GM13977 (cell line): ENCODE measurements at places on chromosomes 11 and 22.

- DNase-seq, result no peak
Observed at GRCh38 chr11:133955945-133956421, 785 bp downstream of the IGSF9B start.

GRCh38 chr11:19026862-19027261 lies 33.7 kb downstream of the MRGPRX2 start:
- DNase-seq, result no peak

- DNase-seq, result no peak
Observed at GRCh38 chr11:122131126-122131525, 15.1 kb upstream of the BLID start.

DNA sequence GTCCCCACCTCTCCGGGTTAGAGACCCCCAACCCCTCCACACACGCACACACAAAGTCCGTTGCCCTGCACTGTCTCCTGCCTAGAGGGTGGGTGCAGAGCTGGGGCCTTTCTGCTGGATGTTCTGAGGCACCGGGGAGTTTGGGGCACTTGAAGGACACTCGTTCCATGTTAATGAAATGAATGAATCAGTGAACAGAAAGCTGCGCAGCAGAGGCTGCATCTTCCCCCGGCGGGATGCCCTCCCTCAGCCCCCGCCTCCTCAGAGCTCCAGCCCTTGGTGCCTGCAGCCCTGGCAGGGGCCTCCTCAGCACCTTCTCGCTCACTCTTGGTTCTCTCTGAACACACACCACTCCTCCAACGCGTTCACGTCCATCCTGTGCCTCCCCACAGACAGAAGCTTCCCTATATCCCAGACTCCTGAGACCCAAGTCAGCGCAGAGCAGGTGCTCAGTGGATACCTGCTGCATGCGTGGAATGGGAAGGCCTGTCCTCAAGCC lies 611.9 kb downstream of the TBC1D22A start:
- no peak for DNase-seq

- no peak for DNase-seq
Observed at GRCh38 chr22:42069801-42070516, 653 bp downstream of the NAGA start.

DNA sequence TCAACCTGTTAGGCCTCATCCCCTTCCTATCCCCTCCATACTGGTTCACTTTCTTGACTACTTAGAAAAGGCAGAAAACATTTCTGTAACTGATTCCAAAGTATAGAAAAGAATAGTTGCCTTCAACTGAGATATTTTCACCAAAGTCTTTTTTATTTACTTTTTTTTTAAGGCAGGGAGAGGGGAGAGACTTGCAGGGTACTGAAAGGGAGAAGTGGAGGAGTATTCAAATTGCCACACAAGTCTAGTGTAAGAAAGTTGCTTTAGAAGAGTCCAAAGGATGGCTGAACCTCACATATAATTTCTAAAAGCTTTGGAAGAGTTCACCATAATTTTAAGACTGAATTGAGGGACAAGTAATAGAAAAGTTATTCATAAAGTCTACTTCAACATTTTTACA lies 6.3 kb downstream of the PHF21A start:
- no peak for DNase-seq

DNA sequence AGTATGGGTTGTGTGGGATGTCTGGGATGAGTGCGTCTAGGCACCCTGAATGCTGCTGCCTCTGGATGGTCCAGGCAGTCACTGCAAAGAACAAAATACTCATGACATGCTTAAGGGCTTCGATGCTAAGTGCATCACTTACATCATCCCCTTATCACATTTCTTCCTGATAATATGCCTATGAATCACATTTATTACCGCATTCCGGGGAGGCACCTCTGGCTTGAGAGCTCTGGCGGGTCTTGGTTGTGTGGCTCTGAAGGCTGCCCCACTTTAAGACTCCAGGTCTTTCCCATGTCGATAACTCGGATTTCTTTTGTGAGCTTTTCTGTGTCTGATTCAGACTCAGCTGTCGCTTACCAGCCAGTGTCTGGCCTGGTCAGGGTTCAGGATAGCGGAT lies 1126.4 kb downstream of the TBC1D22A start:
- DNase-seq, result no peak

- peak; percentile 58 for DNase-seq
Observed at GRCh38 chr11:33347490-33348125, 90.4 kb downstream of the HIPK3 start.

- no peak for DNase-seq
Observed at GRCh38 chr11:47243454-47243853, 5.2 kb downstream of the ACP2 start.

DNA sequence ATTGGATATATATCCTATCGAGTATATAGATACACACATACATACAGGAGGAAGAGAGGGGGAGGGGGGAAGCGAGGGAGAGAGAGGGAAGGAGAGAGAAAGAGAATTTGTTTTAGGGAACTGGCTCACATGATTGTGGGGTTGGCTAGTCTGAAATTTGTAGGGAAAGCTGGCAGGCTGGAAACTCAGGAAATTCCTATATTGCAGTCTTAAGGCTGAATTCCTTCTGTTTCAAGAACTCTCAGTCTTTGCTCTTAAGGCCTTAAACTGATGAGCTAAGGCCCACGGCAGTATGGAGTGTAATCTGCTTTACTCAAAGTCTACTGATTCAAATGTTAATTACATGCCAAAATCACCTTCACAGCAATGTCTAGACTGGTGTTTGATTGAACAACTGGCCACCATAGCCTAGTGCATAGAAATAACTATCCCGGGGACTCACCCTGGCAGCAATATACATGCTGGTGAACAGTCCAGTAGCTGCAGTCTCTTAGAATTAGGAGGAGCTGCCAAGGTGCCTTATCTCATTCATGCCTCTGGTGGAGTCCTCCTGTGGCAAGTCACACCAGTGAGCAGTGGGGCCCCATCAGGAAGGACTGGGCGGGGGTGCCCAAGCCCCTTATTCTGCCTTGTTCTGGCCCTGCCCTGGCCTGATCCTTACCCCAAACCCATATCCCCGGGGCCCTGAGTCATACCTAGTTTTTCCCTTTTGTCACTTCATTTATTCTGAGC lies 59.7 kb upstream of the AMPD3 start:
- no peak for DNase-seq

- DNase-seq, result no peak
Observed at GRCh38 chr11:78313181-78313795, 104.3 kb downstream of the GAB2 start.

GRCh38 chr11:68303083-68303482 lies 9.3 kb upstream of the LRP5 start:
- DNase-seq, result no peak
